Vagina (tissue), 2 donors: ENCODE measurements at places on chromosomes 11 and 22.
A peak's percentile ranks its signal among the peaks of the same experiment; 100 is the strongest.

GRCh38 chr22:31056986-31057599 is 24.0 kb upstream of the SMTN start:
- no peaks in the 10 kb centered on the region for H3K27me3 ChIP-seq
- peak overlapping the region; percentile 86 for H3K27ac ChIP-seq
- no peaks in the 10 kb centered on the region for H3K36me3 ChIP-seq
- H3K4me3 ChIP-seq = no peak overlapping the region
- no peak for DNase-seq

- no peak for DNase-seq
- H3K36me3 ChIP-seq = no peaks in the 10 kb centered on the region
- no peak overlapping the region for H3K27ac ChIP-seq
- no peaks in the 10 kb centered on the region for H3K4me1 ChIP-seq
Measured at GRCh38 chr22:26725012-26725676, 67.8 kb downstream of the MIAT start.

DNA sequence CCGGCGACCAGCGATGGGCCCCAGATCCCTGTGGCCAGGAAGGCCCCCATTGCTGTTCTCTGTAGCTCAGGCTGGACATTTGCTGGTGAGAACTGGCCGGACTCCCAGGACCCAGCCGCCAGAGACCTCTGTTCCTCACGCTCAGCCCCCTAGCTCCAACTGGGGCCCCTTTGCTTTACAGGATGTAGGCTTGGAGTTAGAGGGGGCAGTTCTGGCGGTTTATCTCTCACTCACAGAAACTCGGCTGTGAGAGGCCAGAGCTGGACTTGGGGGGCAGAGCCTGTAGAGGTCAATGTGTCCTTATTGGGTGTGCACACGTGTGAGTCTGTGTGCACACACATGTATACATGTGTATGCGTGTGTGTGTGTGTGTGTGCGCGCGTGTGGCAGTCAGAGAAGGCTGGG is 502 bp downstream of the SMIM38 start:
- H3K27me3 ChIP-seq = no peaks in the 10 kb centered on the region
- H3K4me1 ChIP-seq = peaks cover 23% of the 10 kb centered on the region
- no peak overlapping the region for H3K27ac ChIP-seq
- no peak overlapping the region for H3K4me3 ChIP-seq

GRCh38 chr22:49258107-49259010 is 569.3 kb downstream of the BRD1 start:
- H3K36me3 ChIP-seq = no peaks in the 10 kb centered on the region
- H3K27ac ChIP-seq = no peak overlapping the region
- no peak for DNase-seq
- no peaks in the 10 kb centered on the region for H3K4me1 ChIP-seq

GRCh38 chr11:91373497-91373896 is 851.1 kb upstream of the FAT3 start:
- no peak for DNase-seq
- no peak overlapping the region for H3K4me3 ChIP-seq
- H3K27ac ChIP-seq = no peak overlapping the region
- H3K36me3 ChIP-seq = no peaks in the 10 kb centered on the region

DNA sequence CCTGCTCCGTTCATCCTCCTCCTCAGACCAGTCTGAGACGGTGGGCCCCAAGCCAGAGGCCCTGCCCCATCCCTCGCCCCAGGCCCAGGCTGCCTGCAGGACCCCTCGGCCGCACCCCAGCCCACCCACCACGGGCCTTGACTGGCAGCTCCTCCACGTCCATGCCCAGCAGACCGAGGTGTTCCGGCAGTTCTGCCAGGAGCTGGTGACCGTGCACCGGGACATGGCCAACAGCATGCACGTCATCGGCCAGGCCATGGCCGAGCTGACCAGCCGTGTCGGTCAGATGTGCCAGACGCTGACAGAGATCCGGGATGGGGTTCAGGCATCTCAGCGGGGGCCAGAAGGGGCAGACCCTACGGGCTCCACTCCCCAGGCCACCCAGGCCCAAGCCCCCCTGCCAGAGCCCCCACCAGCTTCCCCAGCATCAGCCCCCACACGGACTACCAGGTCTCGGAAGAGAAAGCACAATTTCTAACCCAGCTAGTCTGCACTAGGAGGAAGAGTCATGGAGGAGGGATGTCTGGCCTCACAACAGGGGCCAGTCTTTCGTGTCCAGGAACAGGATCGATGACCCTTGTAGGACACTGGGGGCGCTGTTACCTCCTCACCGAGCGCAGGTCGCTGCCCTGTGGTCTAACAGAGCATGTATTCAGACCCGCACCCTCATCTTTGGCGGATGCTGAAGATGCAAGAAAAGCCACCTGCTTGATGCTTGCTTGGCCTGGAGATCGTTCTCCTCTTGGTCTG is 66.3 kb downstream of the PRDM11 start:
- H3K27ac ChIP-seq = no peak overlapping the region
- peaks cover 27% of the 10 kb centered on the region for H3K4me1 ChIP-seq
- DNase-seq = no peak
- no peaks in the 10 kb centered on the region for H3K36me3 ChIP-seq
- no peak overlapping the region for H3K4me3 ChIP-seq

- peak; percentile 18 for DNase-seq
- no peaks in the 10 kb centered on the region for H3K4me1 ChIP-seq
- H3K36me3 ChIP-seq = no peaks in the 10 kb centered on the region
- no peaks in the 10 kb centered on the region for H3K27me3 ChIP-seq
Measured at GRCh38 chr11:121543836-121544380, 91.1 kb upstream of the SORL1-AS1 start.

DNA sequence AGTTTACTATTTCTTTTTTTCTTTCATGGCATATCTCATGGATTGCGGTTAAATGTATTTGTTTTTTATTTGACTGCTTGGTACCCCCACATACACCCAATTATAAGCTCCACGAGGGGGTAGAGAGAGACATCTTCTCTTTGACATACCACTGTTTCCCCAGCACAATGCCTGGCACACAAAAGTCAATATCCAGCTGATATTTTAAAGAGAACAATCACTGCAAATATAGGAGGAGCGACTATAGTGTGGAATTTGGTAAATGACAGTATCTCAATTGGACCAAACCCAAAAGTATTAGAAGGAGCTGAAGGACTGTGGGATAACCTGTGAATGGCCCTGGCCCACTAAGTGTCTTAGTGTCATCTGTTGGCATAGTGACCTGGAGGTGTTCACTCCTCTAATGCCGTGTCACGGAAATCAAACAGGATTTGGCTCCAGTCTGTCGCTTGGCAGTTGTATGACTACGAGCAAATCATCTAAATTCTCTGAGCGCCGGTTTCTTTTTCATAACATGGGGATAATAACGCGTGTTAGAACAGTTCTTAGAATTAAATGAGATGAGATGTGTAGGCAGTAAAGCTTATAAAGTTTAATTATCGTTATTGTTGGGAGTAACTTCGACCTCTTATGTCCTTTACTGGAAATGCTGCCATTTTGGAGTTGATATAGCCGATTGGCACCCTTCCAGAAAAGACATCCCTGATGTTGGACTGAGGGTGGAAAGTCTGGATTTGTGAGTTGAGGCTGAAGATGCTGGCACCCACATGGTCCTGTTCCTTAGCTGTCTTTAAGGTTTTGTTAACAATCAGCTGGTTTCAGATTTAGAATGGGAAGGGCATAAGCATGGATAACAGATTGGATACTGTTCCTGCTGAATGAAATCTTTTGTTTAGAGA is 144.5 kb downstream of the DBX1 start:
- no peaks in the 10 kb centered on the region for H3K27me3 ChIP-seq
- no peak overlapping the region for H3K4me3 ChIP-seq
- H3K27ac ChIP-seq = no peak overlapping the region
- H3K36me3 ChIP-seq = no peaks in the 10 kb centered on the region
- no peaks in the 10 kb centered on the region for H3K4me1 ChIP-seq

GRCh38 chr11:7672960-7673723 is at the start of gene CYB5R2:
TSS of gene CYB5R2 (minus strand) at chr11:7673500. CDS start at chr11:7672825, 675 bp downstream.
- peak within 1 kb of the TSS; percentile 56 for H3K4me3 ChIP-seq
- H3K27ac ChIP-seq = peak within 1 kb of the TSS; percentile 90
- H3K4me1 ChIP-seq = peaks cover 54% of the 10 kb centered on the region
- no peak for DNase-seq
- H3K36me3 ChIP-seq = no peaks in the 10 kb centered on the region

DNA sequence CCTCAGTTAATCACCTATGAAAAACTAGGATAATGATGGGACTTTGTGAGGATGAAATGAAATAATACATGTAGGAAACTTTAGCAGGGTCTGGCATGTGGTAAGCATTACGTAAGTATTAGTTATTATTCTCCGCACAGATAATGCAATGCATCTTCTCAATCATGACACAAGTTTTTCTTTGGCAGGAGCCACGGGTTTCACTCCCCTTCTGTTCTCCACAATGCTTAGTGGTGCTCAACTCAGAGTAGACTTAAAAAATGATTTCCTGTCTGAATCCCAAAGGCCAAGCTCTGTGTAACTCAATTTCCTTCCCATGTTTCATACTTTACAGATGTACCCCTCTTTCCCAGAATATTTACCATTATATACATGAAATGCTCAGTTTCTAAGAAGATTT is 82.9 kb downstream of the CCDC34 start:
- no peak overlapping the region for H3K27ac ChIP-seq
- H3K4me1 ChIP-seq = no peaks in the 10 kb centered on the region
- no peak for DNase-seq
- no peaks in the 10 kb centered on the region for H3K36me3 ChIP-seq
- no peak overlapping the region for H3K4me3 ChIP-seq
